G401 (cell line): ENCODE measurements at places on chromosomes 5 and 9.

DNA sequence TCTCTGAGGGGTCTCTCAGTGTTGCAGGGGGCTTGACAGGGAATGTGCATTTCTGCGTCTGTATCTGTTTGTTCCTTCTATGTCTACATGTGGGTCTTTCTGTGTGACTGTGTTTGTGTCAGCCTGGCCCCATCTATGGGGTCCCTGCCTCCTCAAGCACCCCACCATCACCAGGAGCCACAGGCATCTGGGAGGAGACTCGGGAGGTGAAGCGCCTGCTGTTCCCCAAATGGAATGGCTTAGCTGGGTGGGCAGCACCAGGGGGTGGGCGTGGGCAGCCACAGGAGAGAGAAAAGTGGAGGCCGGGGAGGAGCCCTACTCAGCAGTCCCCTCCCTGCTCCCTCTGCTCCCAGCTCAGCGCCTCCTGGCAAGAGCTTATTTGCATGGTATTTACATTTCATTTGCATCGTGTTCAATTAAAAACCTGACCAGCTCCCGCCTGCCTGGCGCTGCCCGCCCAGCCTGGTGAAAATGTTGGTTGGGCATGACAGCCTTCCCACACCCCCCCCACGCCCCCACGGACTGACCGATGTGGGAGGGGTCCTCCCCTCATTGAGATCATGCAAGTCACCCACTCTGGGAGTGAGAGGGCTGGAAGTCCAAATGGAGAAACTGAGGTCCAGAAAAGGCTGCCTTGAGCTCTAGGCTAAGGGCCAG lies 50.5 kb downstream of the CXXC5 start:
- peak; percentile 59 for DNase-seq

DNA sequence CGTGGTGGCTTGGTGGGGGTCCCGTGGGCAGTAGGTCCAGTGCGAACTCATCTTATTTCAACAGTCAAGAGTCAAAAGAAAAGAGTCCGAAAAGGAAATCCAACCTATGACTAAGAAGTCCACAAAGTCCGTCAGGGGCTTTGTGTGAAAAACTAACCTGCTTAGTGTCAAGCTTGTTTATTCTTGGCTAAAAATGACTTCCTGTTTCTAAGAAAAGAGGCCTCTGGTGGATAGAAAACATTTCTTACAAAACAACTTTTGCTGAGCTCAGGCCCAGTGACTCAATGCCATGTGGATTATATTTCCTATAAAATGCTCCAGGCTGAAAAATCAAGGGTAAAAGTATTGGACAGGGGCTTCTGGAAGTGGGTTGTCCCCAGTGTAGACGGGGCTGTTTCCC lies 105.9 kb downstream of the GADD45G start:
- DNase-seq: no peak

DNA sequence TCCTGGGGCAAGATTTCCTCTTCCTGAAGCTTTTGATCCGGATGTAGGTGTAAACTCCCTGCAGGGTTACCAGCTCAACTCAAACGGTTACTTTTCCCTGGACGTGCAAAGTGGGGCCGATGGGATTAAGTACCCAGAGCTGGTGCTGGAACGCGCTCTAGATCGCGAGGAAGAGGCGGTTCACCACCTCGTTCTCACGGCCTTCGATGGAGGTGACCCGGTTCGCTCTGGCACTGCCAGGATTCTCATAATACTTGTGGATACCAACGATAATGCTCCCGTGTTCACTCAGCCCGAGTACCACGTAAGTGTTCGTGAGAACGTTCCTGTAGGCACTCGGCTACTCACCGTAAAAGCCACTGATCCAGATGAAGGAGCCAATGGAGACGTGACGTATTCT lies 820 bp downstream of the PCDHGA4 start:
- no peak for DNase-seq

GRCh38 chr5:172371684-172372083 lies 82.6 kb downstream of the SH3PXD2B start:
- DNase-seq: no peak

DNA sequence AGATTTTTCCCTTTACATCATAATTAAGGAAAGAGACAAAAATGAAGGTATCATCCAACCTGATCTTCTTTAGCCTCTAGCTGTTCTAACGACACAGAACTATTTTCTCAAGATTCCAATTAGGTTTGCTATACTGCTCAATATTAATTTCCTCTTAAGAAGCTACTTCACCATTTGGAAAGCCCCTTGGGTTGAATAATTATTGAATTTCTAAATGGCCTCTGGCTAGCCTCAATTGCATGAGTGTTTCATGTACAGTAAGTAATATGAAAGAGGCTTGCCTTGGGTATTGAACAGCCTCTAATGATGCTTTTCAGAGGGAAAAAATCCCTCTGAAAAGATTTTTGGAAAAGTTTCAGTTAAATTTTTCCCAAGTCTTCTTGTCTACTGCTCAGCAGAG lies 3.7 kb upstream of the MOB3B start:
- DNase-seq: no peak

- DNase-seq: no peak
Measured at GRCh38 chr9:114097613-114098020, 1.5 kb downstream of the KIF12 start.

DNA sequence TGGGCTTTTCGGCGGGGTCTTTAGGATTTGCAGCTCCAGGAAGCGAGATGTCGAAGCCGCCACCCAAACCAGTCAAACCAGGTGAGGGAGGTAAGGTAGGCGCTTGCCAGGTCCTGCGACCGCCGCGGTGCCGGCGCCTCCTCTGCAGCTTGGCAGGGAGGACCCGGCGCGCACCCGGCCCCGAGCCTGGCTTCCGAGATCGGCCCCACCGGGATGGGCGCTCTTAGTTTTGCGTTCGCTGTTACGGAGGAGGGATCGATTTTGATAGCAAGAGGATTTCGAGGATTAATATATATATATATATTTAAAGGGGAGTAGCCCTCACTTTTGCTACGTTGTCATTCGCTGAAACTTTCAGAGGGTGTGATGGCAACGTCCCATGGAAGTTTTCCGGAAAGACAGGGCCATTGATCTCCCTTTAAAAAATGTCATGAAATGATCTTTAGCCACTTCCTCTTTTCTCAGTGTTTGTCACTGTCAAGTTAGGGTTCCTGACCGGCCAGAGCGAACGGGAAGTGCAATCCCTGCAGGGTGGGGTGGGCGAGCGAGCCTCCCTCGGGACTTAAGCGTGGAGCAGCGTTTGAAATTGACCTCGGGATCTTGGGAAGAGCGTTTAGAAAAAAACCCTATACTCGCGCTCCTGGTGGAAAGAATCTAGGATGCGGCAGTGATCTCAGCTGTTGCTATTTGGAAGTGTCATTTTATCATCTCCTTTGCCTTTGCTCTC lies 495 bp downstream of the OSTF1 start:
- peak; percentile 53 for DNase-seq

DNA sequence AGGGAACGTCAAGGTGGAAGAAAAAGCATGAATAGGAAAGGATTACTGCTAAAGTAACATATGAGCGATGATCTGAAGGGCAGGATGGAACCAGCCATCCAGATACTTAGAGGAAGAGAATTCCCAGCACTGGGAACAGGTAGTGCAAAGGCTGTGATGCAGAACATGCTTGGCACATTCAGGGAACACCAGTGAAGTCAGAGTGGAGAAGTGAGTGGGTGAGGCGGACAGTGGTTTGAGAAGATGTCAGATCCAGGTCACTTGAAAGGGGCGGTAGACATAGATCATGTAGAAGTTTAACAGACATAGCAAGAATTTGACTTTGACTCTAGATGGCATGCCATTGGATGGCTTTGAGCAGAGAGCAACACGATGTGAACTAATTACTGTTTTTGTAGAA lies 374.2 kb downstream of the PDE4D start:
- no peak for DNase-seq
